ENCODE measurements at places on chromosomes 6 and 20.

GRCh38 chr6:43943781-43944250 is 173.8 kb downstream of the VEGFA start:
- DNase-seq, result no peak

DNA sequence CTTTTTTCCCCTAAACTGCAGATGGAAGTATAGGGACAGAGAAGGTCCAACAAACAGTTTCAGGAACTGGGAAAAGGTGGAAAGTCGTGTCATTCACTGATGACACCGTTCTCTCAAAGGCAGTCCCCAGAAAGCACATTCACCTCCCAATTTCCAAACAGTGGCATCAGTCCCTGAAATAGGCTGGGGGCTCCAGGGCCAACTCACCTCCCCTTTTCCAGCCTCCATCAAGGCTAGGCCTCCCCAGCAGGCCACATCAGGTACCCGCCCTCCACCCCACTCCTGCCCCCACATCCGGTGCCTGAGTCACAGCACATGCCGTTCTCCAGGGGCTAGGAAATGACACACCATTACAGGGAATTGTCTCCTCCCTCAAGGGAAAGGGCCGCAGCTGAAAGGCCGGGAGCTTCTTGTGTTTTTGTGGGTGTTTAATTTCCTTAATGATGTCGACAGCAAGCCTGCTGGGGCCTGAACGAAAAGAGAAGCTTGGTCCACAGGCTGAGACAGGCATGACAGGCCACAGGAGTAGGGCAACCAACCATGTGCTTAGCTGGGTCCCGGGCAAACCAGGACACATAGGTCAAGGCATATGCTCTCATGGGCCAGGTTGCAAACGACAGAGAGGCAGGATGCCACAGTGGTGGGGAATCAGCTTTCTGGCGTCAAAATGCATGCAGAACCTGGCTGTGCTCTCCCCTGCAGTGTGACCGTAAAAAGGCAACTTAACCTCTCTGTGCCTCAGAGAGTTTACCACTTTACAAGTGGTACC is 39.2 kb downstream of the ZMYND8 start:
- DNase-seq, result peak; percentile 2

GRCh38 chr6:21189759-21190158 is 403.8 kb upstream of the SOX4 start:
- no peak for DNase-seq

- no peak for DNase-seq
Measured at GRCh38 chr6:132751828-132752227, 5.9 kb downstream of the VNN2 start.

GRCh38 chr6:44339763-44340625 is 2.5 kb upstream of the SPATS1 start:
- no peak for DNase-seq

DNA sequence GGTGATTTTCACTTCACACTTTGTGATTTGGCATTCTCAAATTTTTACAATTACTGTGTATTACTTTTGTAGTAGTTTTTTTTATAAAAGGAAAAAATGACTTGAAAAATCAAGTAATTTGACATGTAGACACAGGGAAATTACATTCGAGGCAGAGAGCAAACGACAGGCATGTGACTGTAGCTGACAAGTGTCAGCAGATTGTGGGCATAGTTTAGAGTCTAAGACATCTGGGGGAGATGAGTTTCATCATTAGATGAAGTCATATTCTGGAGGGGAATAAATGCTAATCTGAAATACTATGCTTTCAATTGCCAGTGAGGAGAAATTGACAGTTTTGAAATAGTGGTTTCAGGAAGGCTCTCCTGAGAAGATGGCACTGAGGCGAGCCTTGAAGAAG is 126.0 kb downstream of the MTHFD1L start:
- DNase-seq, result no peak

DNA sequence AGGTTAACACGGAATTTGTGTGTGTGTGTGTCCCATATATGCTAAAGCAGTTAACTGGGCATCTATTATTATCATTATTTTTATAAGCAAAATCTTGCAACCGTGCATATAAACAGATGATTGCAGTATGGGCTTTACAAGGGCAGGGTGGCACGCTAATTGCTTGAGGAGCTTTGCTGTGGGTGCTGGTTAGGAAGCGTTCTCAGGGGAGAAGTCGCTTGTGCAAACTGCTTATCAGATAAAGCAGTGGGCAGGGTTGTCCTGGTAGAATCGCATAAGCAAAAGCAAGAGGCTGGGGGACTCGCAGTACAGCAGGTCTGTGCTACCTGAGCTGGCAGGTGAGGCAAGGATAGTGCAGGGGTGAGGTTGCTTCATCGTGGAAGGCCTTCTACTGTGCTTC is 9.7 kb upstream of the CCN6 start:
- DNase-seq, result no peak

GRCh38 chr6:44548319-44548718 is 160.8 kb downstream of the CDC5L start:
- DNase-seq, result no peak

Measured in stimulated activated CD8-positive, alpha-beta memory T cell treated with anti-CD3 and anti-CD28 coated beads, Interleukin-4, amount 100 ng/mL, for 1 hour (primary cell).